Activated CD4-positive, alpha-beta T cell treated with anti-CD3 and anti-CD28 coated beads for 1 hour (primary cell): ENCODE measurements at places on chromosomes 2 and 18.

GRCh38 chr18:70931942-70932814 is 643.3 kb downstream of the SOCS6 start:
- DNase-seq = no peak

DNA sequence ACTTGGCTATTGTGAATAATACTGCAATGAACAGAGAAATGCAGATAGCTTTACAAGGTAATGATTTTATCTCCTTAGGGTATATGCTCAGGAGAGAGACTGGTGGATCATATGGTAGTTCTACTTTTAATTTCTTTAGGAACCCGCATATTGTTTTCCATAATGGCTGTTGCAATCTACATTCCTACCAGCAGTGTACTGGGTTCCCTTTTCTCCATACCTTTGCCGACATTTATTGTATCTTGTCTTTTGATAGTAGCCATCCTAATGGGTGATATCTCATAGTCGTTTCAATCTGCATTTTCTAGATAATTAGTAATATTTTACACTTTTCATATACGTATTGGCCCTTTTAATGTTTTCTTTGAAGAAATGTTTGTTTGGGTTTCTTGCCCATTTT is 702.9 kb upstream of the ACVR2A start:
- no peak for DNase-seq

- DNase-seq = no peak
These were observed 74.2 kb upstream of the MC4R start for GRCh38 chr18:60446821-60447220.

DNA sequence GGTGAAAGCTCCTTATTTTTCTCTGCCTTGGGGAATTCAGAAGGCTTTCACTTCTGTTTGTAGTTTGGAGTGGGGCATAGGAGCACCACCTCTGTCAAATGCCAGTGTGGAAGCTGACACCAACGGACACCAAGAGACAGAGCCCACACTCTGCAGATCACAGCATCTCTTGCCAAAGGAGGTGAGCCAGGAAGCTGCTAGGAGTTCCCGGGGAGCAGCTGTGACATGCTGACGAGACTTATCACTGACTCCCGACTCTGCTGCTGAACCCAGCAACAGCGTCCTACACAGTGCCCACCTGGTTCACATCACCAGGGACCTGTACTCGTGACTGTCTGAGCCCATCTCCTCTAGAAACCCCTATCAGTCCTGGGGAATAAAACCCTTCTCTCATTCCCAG is 8.1 kb downstream of the TEX51 start:
- DNase-seq = no peak

DNA sequence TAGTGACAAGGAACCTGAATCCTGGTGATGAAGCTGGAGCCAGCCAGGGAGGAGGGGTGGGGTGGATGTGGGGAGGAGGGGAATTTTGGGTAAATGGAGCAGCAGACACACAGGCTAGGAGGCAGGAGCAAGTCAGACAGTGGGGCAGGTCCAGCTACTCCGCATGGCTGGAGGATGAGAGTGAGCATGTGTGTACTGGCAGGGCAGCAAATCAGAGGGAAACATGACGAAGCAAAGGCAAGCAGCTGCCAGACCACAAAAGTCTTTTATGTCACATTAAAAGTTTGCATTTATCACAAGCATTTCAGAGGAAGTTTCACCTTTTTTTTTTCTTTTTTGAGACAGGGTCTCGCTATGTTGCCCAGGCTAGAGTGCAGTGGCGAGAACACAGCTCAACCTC is 11.9 kb upstream of the KIDINS220 start:
- no peak for DNase-seq

- DNase-seq = no peak
These were observed 9.0 kb downstream of the TEX51 start for GRCh38 chr2:126907671-126908070.

- no peak for DNase-seq
These were observed 320.6 kb upstream of the TFPI start for GRCh38 chr2:187874786-187875185.

DNA sequence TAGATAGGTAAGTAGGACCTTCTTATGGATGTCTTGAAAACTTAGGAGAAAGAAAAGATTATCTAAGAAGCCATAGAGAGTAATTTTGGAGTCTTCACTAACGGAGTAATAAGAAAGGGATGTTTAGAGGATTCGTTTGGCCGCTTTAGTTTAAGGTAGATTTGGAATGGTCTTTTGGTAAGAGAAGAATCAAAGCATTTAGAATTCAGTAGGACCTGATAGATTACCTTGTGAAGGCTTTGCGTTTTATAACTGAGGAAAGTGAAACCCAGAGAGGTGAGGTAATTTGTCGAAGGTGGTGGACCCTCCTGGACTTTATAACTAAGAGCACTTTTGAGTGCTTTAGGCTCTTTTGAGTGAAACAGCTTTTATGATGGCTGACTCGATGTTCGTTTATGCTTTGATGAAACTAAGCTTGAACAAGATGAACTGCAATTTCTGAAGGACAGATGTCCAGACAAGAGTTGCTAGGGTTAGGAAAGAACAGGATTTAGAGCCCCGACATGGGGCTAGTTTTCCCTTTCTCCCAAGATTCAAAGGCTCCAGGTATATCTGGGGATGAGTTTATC is 1.3 kb downstream of the MYL12B start:
- DNase-seq = no peak

DNA sequence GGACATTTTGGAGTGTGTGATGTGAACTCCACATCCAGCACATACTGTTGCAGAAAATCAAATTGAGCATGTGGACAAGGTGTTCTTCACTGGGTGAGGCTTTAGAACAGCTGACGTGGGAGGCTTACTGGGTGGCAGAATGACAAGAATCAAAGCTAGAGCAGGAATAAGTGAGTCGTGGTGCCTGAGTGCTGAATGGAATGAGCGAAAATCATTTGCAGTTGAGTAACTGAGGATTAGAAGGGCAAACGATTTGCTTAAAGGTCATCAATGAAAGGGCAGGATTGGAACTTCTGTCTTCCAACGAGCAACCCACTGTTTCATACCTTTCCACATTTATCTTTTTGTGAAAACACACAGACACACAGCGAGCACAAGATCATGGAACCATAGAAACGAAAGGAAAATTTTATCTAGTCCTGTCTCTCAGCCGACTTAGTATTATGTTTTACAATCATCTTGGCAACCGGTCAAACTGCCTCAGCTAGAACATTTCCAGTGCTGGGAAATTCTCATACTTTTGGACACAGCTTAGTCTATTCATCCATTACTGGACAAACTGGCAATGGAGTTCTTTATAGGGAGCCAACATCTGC is 7.2 kb upstream of the DAW1 start:
- no peak for DNase-seq
